CD4-positive, alpha-beta memory T cell (primary cell): ENCODE measurements at places on chromosomes 1 and 21.

- no peak for DNase-seq
These were observed 1422.9 kb downstream of the KCNT2 start for GRCh38 chr1:195185321-195185720.

- no peak for DNase-seq
These were observed 26.1 kb downstream of the IRF2BP2 start for GRCh38 chr1:234583755-234584419.

DNA sequence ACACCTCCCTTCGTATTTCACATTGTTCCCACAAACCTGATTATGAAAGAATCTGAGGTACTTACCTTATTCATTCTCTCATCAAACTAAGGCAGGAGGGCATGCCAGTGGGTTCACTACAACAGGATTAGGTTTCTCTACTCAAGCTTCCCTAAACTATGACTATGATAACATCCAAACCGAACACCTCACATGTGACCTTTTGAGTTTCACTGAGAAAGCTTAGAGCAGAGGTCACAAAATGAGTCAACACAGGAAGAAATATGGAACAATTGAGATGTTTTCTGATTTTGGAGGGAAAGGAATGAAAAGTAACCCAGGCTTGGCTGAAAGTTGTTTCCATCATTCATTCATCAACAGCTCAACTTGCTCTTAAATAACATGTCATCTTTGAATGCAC lies 24.1 kb downstream of the UBR4 start:
- no peak for DNase-seq

DNA sequence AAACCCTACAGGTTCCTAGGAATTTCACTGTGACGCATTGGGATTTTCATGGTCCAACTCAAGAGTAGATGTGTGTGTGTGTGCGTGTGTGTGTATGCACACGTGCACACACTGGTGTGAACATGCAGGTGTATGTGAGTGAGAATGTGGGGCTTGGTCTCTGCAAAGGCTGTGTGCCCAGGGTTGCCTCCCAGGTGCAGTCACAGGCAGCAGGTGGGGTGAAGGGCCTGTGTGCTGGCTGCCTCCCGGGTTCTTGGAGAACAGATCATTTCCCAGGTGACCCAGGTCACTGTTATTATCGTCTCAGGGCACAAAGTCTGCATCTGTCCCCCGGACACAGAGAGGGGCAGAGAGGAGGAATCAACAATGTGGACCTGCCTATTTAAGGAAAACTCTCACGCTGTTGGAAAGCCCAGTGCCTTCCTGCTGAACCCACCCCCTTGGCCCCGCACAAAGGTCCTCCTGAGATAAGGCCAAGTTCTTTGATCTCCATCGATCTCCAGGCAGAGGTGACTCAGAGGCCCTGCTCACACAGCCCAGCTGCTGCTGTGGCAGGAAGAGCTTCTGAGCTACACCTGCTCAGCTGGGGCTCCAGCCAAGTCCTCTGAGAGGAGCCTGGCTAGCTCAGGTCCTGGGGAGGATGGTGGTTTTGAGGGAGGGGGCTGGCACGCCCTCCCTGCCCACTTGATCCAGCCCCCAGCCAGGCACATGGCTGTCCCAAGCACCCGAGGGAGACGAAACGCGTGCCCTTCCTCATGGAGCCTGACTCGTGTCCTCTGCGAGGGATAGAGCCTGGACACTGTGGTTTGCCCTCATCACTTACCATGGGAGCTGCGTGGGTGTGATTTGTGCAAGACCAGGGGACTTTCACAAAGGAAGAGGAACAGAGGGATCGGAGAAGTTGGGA lies 134.0 kb upstream of the ARHGEF16 start:
- no peak for DNase-seq

DNA sequence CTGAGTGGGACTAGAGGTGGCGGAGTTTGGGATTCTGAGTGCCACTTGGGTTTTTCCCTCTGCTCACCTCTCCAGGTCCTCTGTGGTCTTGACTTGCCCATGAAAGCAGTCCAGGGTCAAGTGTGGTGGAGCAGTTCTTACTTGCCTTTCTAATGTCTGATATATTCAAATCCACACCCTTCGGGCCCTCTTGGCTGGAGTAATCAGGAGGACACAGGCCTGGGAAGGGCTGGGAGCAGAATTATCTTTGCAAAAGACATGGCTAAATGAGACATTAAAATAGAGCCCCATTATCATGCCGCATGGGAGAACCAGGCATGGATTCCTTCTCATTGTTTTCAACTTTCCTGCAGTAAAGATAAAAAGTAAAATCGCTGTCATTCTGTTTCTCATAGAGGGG lies 74.0 kb downstream of the NFASC start:
- no peak for DNase-seq

GRCh38 chr21:34360488-34361241 lies 3.1 kb upstream of the KCNE2 start:
- DNase-seq = no peak

DNA sequence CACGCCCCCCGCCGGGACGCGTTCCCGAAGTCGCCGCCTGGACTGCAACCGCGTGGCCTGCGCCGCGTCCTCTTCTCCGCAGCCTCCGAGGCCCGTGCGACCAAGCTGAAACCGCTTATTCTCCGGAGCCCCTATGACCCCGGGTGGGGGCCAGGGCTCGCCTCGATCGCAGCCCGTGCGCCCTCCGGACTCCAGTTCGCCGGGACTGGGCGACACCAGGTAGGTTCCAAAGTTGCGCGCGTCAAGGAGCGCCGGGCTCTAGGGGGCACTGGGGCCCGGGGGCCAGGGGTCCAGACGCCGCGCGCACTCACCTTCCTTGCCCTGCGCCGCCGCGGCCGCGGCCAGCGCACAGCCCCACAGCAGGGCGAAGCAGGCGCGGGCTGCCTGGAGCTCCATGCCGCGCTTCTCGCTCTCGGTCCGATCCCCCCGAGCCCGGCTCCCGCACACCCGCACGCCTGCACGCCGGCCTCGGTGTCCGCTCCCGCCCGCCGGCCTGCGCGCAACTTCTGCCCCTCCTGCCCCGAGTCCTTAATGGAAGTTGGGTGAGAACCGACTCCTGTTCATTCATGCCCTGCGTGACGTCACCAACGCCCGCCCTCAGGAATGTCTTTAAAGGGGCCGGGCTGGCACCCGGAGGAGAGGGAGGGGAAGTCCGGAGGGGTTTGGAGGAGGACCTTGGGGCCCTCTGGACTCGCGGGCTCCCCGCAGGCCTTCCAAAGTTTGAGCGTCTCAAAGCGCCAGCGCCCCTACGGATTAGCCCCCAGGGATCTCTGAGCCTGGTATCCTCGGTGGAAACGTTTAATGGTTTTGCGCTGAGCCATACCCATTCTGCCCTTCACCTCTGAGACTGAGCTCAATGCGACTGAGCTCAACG lies at the start of gene EPHA2:
Gene EPHA2, minus strand, starts transcription at position 533 of the 874 bp plus-strand sequence. Its CDS starts 137 bp downstream, at position 396.
- DNase-seq = no peak

GRCh38 chr1:17908945-17909344 lies 153.8 kb downstream of the ACTL8 start:
- DNase-seq = no peak

DNA sequence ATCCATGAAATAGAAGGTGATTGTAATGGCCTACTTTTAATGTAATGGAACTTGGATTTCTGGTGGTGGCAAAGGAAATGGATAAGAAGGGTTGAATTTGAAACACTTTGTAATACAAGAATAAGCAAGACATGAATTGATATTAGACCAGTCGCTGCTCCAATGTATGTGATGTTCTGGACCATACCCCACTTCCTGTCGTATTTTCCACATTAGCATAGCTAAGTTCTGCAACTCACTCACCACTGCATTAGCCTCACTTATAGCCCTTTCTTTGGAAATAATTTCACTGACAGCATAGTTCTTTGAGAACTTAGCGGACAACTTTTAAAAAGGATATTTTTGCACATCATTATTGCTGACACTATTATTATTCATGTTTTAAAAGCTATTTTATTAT lies 32.3 kb upstream of the CNIH3 start:
- no peak for DNase-seq

GRCh38 chr1:33342041-33342723 lies 21.3 kb upstream of the A3GALT2 start:
- DNase-seq = no peak

- DNase-seq = peak; percentile 40
These were observed 1.6 kb downstream of the IFI44 start for GRCh38 chr1:78651241-78651640.

- DNase-seq = no peak
These were observed 71.5 kb upstream of the NR5A2 start for GRCh38 chr1:199956005-199956404.

GRCh38 chr1:223394242-223394641 lies 1.0 kb downstream of the CCDC185 start:
- no peak for DNase-seq

GRCh38 chr1:43147625-43148327 lies 24.3 kb downstream of the EBNA1BP2 start:
- DNase-seq = peak; percentile 7

- peak; percentile 57 for DNase-seq
These were observed 68.4 kb downstream of the LUZP1 start for GRCh38 chr1:23100074-23100748.

GRCh38 chr1:30345491-30346130 lies 377.8 kb downstream of the MATN1 start:
- no peak for DNase-seq

DNA sequence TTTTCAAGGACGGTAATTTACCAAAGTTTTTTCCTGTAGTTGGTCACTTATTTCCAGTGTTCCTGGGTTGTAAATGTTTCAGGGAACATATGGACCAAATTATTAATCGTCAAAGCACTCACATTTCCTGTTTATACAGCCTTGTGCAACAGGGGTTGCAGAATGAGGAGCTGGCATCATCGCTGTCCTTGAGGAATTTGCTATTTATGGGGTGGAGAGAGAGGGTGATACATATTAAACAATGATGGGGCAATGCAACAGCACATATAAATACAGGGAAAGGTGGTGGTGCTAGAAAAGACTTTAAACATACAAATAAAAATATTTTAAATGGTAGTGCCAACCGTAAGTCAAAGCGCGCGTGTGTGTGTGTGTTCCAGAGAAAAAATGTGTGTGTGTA lies 369.8 kb downstream of the NPHP4 start:
- DNase-seq = no peak

- DNase-seq = no peak
These were observed 123.2 kb upstream of the HMCN1 start for GRCh38 chr1:185610954-185611353.

- DNase-seq = no peak
These were observed 14.4 kb downstream of the ELAVL4 start for GRCh38 chr1:50123071-50123470.

DNA sequence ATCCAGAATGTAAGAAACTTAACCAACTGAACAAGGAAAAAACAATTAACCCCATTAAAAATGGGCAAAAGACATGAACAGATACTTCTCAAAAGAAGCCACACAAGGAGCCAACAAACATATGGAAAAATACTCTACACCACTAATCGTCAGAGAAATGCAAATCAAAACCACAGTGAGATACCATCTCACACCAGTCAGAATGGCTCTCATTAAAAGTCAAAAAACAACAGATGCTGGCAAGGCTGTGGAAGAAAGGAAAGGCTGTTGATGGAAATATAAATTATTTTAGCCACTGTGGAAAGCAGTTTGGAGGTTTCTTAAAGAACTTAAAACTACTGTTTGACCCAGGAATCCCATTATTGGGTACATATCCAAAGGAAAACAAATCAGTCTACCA lies 51.2 kb downstream of the RGS4 start:
- no peak for DNase-seq

- no peak for DNase-seq
These were observed 11.8 kb upstream of the SCAF4 start for GRCh38 chr21:31743712-31744111.

- DNase-seq = no peak
These were observed 28.6 kb downstream of the NRIP1 start for GRCh38 chr21:15036189-15036588.

GRCh38 chr1:37866491-37866890 lies 7.1 kb upstream of the MTF1 start:
- no peak for DNase-seq

DNA sequence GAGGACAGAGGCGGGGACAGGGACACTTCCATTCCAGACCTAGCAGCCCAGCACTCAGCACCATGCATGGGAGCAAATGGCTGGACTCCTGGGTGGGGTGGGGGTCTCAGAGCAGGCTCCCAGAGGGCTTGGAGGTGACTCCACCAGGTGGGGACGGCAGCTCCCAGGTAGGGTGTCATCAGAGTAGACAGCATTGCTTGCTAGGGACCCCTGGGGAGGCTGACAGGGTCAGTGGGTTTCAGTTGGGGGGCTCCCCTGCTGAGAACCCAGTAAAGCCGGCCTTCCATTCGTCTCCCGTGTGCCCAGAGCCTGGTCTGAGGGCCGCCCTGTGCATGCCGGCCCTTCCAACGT lies 4.8 kb upstream of the GJC2 start:
- DNase-seq = no peak

DNA sequence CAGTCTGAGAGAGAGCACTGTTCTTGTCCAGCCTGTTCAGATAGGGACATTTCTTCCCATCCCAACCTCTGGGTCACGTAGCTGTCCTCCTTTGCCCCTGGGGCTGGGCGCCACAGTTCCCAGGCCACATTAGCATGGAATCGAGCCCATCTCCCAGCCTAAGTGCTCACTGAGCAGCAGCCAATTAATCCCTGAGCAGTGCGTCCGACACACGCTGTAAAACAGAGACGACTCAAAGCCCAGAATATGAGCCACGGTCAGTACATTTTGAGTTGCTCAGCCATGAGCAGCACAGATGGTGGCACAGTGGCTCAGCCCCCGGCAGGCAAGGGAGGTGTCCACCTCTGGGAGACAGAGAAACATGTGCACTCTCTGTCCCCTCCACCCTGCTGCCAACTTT lies 267.4 kb downstream of the NPHP4 start:
- no peak for DNase-seq

- no peak for DNase-seq
These were observed 301.2 kb upstream of the SPAG17 start for GRCh38 chr1:118486199-118486598.

DNA sequence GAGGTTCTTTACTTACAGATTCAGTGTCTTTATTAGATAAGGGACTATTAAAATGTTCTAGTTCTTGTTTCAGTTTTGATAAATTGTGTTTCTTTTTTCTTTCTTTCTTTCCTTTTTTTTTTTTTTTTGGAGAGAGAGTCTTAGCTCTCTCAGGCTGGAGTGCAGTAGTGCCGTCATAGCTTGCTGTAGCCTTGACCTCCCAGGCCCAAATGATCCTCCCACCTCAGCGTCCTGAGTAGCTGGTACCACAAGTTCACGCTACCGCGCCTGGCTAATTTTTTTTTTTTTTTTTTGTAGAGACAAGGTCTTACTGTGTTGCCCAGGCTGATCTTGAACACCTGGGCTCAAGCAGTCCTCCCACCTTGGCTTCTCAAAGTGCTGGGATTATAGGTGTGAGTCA lies 76.6 kb downstream of the TMEM200B start:
- no peak for DNase-seq

- no peak for DNase-seq
These were observed 130.4 kb upstream of the ADGRL2 start for GRCh38 chr1:81670286-81670685.
